Kidney epithelial cell (primary cell): ENCODE measurements at places on chromosomes 5 and 9. TPM values are rescaled to one million over a fixed set of nuclear protein-coding genes. Genes with fewer than 3 reads are reported as not detected.

- DNase-seq = no peak
These were observed 78.3 kb upstream of the HCN1 start for GRCh38 chr5:45774528-45774927.

- no peak for DNase-seq
These were observed 67.7 kb downstream of the NDFIP1 start for GRCh38 chr5:142176255-142176654.

DNA sequence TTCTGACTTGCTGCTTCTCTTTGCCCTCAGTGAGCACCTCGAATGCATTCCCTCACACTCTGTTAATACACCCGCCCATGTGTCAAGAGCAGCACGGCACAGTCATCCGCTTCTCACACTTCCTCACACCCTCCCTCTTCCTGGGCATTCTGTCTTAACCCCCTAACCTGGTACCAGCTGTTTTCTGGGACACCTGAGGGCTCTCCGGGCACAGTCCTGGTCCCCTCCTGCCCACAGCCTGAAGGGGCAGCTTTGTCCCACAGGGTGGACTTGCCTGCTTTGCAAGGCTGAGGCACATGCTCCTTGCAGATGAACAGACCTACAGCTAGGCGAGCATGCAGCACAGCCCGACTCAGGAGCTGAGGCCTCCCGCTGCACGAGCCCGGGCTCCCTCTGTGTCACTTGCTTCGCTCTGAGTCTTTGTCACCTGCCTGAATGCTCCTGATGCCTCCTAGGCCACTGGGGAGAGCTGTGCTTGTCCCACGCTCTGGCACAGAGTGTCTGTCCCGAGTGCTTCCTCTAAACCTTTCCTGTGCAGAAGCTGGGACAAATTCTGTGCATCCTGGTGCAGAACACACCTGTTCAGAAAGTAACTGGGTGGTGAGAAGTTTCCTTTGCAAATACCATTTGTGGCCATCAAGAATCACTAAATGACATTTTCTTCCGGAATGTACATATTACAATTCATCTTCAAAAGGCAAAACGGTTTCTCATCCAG, 47.8 kb downstream of the AHRR start:
- DNase-seq = no peak

DNA sequence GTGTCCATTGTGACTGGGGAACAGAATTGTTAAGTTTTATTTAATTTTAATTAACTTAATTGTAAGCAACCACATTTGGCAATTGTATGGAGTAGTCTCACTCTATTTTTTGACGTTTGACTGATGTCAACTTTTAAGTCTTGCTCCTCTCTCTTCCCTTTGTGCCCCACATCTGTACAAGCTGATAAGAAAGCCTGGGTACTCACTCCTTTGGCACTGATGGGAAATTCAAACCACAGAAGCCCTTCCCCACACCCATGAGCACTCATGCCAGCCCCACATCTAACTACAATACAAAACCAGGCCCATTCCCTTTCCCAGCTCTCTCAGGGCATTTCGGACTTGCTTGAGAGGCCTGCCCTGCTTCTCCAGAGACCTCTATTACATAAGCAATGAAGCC, 451.5 kb upstream of the KIF2A start:
- no peak for DNase-seq

Gene SCGB3A1
- 3.7 TPM in 1 of 2 replicates, not detected in the other for total RNA-seq

DNA sequence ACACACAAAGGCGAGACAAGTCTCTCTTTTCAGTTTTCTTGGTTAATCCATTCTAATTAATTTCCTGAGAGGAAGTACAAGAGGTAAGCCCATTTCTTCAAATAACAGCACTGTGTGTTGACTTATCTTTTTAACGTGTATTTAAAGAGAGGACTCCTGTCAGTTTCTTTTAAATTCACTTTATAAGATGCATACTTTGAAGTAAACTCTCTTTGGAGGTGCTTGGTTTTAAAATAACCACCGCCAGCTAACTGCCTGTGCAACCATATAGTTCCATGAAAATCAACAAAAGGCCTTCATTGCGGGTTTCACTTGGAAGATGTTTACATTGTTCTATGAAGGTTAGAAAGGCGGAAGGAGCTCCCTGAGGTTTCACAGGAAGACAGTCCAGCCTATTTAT, 13.1 kb upstream of the SERINC5 start:
- DNase-seq = no peak

Gene TEX48
- not detected in 2 replicates for total RNA-seq

DNA sequence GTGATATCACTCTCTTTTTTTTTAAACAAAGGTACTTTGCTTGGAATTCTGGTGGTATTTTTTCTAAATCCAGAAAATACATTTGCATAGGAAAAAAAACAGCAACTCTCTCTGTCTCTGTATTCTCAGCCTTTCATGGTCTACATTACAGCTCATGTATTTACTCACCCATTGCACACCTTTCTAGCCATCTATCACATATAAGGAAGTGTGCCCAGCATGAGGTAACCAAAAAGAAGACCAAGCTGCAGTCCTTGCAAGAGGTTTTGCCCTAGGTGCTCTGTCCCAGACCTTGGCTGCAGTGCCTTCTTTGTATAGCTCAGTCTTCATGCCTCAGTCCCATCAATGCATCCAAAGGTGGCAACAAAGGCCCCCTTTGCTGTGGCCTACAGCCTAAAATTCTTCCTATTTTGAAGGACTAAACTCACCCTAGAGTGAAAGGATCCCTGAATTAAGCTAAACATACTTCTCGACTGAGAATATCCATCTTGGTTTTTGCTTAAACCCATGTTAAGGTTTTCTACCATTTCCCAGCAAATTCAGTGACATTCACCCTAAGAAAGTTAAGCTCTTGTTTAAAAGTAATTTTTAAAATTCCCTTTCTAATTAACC, 446.4 kb downstream of the KIF4B start:
- no peak for DNase-seq

Gene SPATA31E1
- not detected in 2 replicates for total RNA-seq

GRCh38 chr5:114727358-114727757, 365.5 kb downstream of the KCNN2 start:
- DNase-seq = no peak

DNA sequence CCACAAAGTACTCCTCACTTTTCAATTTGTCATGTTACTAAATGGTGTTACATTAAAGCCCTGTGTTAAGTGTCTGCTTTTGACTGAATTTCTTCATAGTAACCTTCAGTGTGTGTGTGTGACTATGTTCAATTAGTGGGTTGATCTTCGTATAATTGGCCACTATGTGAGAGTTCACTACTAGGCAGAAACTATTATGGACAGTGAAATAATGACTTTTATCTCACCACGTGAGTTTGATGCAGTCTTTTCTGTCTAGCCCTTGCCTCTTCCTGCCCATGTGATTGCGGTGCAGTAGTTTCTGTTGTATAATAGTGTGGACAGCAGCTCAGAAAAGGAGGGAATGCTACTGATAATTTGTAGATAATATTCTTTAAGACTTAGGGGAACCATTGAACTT, 1.8 kb upstream of the MAML1 start:
- DNase-seq = no peak

Gene IFT74
- 10.4 and 17.5 TPM in 2 replicates for total RNA-seq

GRCh38 chr5:138869763-138870500, 5.2 kb downstream of the LRRTM2 start:
- no peak for DNase-seq

GRCh38 chr5:169656125-169656901, 19.2 kb downstream of the DOCK2 start:
- DNase-seq = no peak

GRCh38 chr9:97487861-97488260, 13.6 kb upstream of the TMOD1 start:
- DNase-seq = no peak

GRCh38 chr9:127104581-127105311, 17.7 kb downstream of the ANGPTL2 start:
- no peak for DNase-seq

DNA sequence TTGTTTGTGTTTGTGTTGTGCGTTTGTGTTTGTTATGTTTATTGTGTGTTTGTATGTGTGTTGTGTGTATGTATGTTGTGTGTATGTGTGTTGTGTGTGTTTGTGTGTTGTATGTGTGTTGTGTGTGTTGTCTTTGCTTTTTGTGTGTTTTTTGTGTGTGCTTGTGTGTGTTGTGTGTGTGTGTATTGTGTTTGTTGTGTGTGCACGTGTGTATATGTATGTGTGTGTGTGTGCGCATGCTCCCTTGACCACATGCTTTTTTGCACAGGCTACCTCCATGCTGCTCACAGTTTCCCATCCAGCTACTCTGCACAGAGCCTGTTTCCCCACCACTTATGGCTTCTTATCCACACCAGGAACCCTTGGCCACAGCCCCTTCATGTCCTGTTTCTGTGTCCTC, 720.0 kb upstream of the ADAMTS16 start:
- no peak for DNase-seq

- DNase-seq = no peak
These were observed 28.4 kb downstream of the PCDHGC5 start for GRCh38 chr5:141517312-141517711.

DNA sequence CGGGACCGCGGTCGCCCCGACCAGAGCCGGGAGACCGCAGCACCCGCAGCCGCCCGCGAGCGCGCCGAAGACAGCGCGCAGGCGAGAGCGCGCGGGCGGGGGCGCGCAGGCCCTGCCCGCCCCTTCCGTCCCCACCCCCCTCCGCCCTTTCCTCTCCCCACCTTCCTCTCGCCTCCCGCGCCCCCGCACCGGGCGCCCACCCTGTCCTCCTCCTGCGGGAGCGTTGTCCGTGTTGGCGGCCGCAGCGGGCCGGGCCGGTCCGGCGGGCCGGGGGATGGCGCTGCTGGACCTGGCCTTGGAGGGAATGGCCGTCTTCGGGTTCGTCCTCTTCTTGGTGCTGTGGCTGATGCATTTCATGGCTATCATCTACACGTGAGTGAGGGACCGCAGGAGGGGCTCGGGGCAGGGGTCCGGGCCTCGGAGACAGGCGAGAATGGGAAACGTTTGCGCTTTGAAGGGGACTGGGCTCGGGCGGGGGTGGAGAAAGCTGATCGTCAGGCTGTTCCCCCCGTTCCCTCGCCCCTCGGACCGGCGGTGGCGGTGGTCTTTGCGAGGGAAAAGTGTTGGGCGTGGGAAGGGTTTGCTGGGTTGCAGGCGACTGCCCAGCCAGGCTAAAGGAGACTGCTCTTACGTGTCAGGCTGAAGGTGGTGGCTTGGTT, 457 bp downstream of the UGCG start:
- no peak for DNase-seq

Gene ARSK
- total RNA-seq = 6.7 and 8.2 TPM in 2 replicates

- DNase-seq = no peak
These were observed 23.9 kb downstream of the CLTA start for GRCh38 chr9:36214571-36214970.

GRCh38 chr9:80012557-80013330, 441.0 kb downstream of the TLE4 start:
- DNase-seq = no peak

- peak; percentile 55 for DNase-seq
These were observed 1576.5 kb downstream of the EFNA5 start for GRCh38 chr5:106094204-106094607.

DNA sequence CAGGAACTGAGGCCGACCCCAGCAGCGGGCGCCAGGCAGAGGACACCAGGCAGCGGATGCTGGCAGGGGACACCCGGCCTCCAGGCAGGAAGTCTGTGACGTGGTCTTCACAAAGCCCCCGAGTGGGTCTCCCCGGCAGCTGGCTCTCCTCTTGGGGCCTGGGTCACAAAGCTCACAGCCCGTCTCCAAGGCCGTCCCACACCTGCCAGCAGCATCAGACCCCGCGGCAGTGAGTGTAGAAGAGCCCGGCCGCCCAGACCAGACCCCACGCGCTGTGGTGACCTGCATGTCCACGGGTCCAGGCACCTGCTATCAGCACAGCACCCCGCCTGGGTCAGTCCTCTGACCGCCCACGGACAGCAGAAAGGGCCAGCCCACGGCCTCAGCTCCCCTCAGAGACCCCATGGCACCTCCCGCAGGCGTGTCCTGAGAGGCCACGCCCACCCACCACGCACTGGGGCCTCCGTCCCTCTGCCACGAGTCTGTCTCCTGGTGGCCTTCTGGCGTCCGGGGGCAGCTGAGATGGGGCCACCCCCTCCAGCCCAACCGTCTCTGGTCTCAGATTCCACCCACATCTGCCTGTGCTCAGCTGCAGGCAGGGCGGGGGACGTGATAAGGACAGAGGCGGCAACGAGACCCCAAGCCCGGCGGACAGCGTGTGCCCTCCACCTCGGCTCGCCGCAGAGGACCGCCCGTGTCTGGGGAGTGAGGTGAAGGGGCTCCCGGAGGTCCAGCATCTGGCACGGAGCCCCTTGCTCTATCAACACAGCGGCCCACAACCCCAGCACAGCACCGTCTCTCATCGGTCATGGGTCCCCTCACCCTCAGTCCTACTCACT, 34.2 kb downstream of the EXD3 start:
- DNase-seq = no peak

DNA sequence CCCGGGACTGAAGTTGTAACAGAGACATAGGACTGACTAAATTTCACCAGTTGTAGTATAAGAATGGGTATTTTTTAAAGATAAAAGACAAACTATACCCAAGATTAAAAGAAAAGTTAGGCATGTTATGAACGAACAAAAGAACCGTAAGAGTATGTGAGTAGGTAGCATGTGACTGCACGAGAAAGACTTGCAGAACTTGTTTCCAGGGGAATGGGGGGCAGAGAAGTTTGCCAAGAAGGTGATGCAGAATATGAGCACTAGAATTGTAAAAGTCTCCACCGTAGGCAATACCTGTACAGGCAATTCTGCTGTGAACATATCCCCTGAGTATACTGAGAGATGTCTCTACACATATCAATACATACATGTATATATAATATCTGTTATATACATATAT, 614.7 kb downstream of the PRELID2 start:
- no peak for DNase-seq

GRCh38 chr9:34993502-34994259, 4.1 kb downstream of the DNAJB5 start:
- DNase-seq = no peak

Gene FAT2
- total RNA-seq = 0.58 and 0.96 TPM in 2 replicates

Gene AGXT2
- not detected in 2 replicates for total RNA-seq

- no peak for DNase-seq
These were observed 45.6 kb upstream of the SLC30A5 start for GRCh38 chr5:69048230-69048629.

Gene PCSK1
- total RNA-seq = not detected in 2 replicates

DNA sequence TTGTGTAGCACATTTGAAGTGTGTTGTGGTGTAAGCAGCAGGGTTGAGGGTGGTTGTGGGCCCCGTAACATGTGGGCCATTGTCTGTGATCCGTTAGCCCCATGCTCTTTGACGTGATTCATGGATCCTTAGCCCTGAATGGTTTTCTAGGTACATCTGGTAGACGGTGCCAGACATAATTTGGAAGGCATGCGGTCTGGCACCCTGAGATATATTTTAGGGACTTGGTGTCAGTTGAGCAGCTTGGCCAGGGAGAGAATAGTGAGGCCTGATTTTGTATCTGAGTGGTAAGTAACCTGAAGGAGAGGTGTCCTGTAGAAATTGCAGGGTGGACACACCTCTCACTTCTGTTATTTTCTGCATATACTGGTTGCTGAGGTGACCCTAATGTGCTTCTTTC, 10.9 kb downstream of the SH3GL2 start:
- DNase-seq = no peak

GRCh38 chr5:153565822-153566221, 75.4 kb downstream of the GRIA1 start:
- DNase-seq = no peak

DNA sequence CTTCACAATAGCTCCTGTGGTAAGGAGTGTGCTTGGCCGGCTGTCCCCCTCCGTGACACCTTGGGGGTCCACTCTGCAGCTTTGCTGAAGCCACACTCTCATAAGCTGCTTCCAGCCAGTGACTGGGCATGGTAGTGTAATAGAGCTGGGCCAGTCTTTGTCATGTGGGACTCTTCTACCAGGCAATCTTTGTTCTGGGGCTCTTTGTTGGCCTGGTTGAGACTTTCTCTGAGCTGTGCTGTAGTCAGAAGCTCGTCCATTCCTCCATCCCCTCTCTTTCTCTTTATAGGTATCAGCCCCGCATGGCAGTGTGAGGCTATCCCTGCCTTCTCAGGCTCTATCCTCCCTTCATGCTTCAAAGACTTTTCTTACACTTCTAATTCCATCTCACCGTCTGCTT, 25.7 kb downstream of the CARD6 start:
- DNase-seq = no peak
